ENCODE measurements at places on chromosomes 4 and X.

GRCh38 chr4:158192439-158193158 is 17.7 kb upstream of the TMEM144 start:
- H3K27ac ChIP-seq, result no peak overlapping the region
- H3K36me3 ChIP-seq, result no peaks in the 10 kb centered on the region
- no peaks in the 10 kb centered on the region for H3K4me1 ChIP-seq
- H3K27me3 ChIP-seq, result no peaks in the 10 kb centered on the region

DNA sequence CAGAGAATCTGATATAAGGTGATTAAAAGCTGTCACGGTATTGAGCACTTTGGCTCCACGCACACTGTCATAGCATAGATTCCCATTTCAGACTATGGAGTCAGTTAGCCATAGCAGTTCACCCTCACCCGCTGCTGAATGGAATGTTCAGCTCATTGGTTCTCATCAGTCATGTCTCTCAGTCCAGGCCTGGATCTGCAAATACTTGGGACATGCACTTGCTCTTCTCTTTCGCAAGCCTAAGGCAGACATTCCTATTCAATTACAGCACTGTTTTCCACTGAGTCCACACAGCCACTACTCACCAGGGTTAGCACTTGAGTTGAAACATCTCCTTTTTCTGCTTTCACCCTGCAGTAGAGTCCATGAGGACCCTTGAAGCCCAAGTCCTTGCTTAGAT is 30.6 kb upstream of the SCML1 start:
- H3K27ac ChIP-seq, result no peak overlapping the region
- no peak for DNase-seq
- H3K4me1 ChIP-seq, result no peaks in the 10 kb centered on the region
- H3K27me3 ChIP-seq, result no peaks in the 10 kb centered on the region
- no peaks in the 10 kb centered on the region for H3K36me3 ChIP-seq

DNA sequence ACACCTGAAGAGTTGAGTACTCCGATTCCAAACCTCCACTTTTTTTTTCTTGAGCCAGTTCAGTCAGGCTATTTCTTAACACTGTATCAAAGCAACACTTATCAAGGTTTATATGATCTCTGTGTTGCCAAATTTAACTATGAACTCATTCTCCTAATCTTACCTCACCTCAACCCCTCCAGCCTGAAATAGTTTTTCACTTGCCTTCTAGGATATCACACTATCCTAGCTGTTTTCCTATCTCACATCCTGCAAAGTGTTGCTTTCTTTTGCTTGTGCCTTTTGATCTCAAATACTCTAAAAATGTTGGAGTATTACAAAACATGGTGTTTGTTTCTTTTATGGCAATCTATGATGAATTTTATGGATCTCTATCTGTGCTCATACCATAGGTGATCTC is 415.0 kb downstream of the CFAP47 start:
- no peak overlapping the region for H3K4me3 ChIP-seq
- H3K4me1 ChIP-seq, result no peaks in the 10 kb centered on the region
- no peaks in the 10 kb centered on the region for H3K36me3 ChIP-seq
- DNase-seq, result no peak
- H3K27ac ChIP-seq, result no peak overlapping the region

- no peak for DNase-seq
- no peaks in the 10 kb centered on the region for H3K27me3 ChIP-seq
- H3K36me3 ChIP-seq, result no peaks in the 10 kb centered on the region
- H3K4me3 ChIP-seq, result no peak overlapping the region
- no peak overlapping the region for H3K27ac ChIP-seq
These were observed 45.6 kb upstream of the GRIA3 start for GRCh38 chrX:123138473-123138872.

All from H1 (cell line).